ENCODE measurements at places on chromosomes 2 and 18.

- DNase-seq: no peak
Measured at GRCh38 chr2:164935118-164936101, 19.9 kb downstream of the SLC38A11 start.

GRCh38 chr2:142880279-142880678, 2.8 kb downstream of the KYNU start:
- DNase-seq: no peak

DNA sequence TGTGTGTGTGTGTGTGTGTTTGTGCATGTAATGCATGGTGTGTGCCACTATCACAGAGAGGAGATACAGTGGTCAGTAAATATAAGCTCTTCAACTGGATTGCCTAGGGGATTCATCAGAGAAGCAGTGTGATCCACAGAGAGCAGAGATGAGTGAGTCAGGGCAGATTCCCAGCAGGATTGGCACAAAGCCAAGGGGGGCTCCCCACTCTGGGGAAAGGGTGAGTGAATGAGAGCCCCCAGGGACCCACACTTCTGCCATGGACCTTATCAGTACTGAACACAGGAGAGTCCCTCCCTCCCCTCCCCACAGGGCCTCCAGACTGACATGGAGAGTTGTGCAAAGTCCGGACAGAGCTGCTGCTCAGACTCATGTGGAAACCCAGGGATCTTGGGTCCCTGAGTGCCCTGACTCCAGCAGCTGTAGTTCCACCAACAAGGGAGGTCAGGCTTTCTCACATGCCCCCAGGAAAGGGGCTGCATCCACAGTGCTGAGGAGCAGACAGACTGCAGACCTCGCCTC, 748.8 kb downstream of the NR4A2 start:
- no peak for DNase-seq

DNA sequence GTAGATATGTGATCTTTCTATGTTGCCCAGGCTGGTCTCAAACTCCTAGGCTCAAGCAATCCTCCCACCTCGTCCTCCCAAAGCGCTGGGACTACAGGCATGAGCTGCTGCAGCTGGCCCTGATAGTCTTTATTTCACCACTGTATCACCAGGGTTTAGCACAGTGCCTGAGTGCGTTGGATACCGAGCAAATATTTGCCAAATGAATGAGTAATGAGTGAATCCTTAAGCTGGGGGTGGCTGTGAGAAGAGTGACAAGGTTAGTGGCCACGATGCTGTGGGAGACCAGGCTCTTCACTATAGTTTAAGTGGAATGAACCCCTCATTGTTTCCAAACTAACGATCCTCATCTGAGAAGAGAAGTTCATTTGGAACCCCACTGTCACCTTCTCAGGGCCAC, 60.8 kb upstream of the FAM136A start:
- DNase-seq: no peak

GRCh38 chr2:24559473-24560113, 68.5 kb downstream of the NCOA1 start:
- DNase-seq: no peak

DNA sequence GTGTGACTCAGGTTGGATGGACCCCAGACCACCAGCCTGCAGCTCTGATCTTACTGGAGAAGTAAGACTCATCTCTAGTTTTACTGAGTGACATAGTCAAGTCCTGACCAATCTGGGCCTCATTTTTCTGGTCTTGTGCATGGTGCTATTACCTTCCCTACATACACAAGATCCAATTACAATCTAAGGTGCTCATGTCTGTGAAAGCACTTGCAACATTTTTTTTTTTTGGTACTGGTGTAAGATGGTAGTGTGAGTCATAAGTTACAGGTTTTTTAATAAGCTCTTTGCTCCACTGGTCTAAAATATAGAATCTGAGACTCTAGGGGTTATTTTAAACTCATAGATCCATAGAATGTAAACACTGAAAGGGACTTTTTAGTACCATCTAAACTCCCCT, 117.3 kb upstream of the EFEMP1 start:
- no peak for DNase-seq

- no peak for DNase-seq
Measured at GRCh38 chr2:190169221-190170072, 106.9 kb upstream of the MSTN start.

- DNase-seq: no peak
Measured at GRCh38 chr2:197852108-197852507, 47.7 kb downstream of the PLCL1 start.

GRCh38 chr2:106034325-106034724, 159.8 kb downstream of the UXS1 start:
- no peak for DNase-seq

GRCh38 chr2:206474099-206474498, 30.8 kb downstream of the ADAM23 start:
- no peak for DNase-seq

DNA sequence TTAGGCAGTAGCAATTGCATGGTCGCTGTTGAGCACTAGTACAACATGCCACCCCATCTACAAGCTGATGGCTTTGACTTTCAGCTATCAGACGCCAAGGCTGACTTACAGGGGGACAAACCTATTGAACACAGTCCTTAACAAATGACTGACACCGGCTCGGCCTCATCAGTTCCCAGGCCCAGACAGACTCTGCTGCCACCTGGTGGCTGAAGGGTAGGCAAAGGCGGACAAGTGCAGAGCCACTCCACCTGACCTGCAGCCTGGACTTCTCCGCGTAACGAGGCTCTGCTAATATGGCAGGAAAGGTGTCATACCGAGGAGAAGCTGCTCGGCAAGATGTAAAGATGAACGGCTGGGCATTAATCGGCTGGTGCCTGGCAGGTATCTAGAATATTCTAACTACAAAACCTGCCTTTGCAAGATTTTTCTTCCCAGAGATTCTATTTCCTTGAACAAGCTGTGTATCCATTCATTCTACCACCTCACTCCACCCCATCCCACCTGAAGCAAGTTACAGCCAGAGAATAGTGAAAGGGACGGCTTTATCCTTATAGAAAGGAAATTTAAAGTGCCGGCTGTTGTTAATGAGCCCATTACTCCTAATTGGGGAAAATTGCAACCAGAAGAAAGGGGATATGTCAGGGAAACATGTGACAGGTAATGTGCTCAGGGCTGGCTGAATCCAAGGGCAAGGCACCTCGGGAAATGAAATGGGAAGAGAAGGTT, 67.4 kb downstream of the STEAP3 start:
- no peak for DNase-seq

DNA sequence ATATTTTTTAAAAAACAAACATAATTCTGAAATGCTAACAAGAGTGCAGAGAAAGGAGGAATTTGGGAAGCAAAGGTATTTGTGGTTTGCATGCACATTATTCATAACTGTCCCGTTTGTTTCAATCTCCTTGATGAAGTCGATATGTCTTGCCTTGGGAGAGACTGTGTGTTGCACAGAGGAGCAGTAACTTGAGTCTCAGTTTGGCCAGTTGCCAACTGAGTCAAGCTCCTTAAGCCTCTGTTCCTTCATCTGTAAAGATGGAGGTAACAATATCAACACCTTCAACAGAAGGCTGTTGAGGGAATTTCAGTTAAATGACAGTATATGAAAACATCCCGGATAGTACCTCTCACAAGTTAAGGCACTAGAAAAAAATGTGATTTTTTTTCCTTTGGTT, 226.2 kb downstream of the ASXL3 start:
- DNase-seq: no peak

DNA sequence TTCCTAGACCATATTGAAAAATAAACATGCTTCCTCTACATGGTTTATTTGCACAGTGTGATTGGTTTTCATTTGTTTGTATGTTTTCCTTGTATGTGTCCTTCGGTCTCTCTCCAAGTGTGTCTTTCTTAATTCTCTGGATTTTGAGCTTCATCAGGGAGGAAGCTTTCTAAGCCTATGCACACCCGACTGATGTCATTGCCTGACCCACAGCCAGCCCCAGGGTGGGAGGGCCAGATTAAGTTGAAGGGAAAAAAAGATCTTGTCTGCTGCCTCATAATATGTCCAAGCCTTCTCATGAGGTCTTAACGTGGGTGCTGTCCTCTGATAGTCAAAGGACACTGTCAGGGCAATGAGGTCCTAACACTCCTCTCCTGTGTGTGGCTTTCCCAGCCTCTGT, 115.2 kb downstream of the MARCHF4 start:
- DNase-seq: no peak

GRCh38 chr2:43729491-43730174, 44.2 kb upstream of the DYNC2LI1 start:
- no peak for DNase-seq

- no peak for DNase-seq
Measured at GRCh38 chr2:149346272-149346671, 15.9 kb downstream of the LYPD6 start.

DNA sequence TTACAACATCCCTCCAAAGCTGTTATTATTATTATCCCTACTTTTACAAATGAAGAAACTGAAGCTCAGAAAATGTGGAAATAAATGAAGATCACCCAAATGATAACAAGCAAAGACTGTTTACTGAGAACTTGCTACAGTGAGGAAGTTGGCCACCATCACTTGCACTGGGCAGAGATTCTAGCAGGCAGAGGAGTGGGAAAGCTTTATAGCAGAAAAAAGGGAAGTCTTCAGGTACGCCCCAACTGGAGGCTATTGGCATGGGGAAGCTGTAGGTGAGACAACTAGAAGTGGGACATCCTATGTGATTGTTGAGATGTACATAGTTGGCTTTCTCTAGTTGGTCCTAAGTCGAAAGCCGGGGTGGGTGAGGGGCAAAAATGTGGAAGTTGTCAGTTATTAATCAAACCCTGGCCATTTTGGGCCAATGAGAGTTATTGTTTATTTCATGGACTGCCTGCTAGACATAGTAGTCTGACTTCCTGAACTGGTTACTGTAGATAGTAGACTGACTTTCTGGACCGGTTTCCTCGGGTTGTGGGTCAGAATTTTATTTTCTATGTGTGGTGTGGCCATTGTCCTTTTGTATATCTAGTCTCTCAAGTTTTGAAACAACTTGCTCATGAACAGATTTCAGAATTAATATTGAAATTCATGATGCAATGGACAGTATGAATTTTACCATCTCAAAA, 40.2 kb upstream of the STAT4 start:
- no peak for DNase-seq

DNA sequence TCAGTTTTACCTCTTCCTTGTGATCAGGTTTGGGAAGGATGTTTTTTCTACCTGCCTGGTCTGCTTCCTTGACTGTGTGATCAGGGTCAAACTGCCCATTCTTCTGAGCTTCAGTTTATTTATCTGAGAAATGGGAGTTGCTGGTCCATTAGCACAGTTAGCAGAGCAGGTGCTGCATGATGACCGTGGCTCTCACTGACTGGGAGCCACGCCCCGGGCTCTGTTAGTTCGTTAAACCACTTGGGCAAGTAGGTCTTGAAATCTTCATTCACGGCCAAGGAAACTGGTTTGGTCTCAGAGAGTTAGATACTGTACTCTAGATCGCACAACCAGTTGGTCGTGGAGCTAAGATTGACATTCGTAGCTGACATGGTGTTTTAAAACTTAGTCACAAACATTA, 41.7 kb downstream of the INPP5D start:
- no peak for DNase-seq

DNA sequence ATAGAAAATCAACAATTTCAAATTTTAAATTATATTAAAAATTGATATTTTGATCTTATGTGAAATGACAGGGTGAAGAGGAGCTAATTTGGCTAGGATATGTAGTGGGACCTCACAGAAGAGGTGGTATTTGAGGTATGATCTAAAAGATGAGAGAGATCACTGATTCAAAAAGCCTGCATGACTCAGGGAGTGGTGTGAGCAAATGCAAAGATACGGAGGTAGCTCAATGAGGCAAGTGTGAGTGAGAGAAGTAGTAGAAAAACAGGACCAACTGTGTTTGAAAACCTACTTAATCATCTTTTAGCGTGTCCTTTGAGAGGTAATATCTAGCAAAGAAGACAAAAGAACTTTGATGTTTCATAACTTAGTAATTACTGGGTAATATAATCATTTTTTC, 557.5 kb downstream of the DSC3 start:
- DNase-seq: no peak

DNA sequence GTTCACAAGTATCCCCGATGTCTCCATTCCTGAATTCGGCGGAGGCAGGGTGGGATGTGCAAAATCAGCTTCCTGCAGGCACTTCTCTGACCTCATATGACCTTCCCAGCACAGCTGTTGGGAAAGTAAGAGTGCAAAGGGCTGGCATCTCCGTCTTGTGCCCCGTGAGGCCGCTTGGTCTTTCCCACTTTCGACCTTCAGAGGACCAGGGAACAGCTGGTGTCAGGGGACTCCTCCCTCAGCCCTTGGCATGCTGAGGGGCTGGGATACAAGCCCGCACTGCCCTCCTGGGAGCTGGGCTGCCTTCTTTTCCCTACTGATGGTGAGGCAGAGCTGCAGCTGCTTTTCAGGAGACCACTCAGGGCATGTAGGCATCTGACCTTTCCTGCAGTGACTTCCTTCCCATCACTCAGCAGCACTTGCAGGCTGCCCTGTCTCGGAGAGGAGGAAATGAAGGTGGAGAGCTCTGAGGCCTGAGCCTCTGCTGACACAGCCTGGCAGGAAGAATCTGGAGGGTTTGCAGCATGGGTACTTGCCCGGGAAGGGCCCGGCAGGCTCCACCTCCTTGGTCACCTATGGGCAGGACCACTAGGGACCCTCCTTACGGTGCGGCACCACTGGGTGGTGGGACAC, 277.2 kb upstream of the HS6ST1 start:
- DNase-seq: no peak

GRCh38 chr2:202014318-202014717, 19.3 kb upstream of the FZD7 start:
- DNase-seq: no peak

GRCh38 chr18:8835521-8835953, 130.2 kb downstream of the MTCL1 start:
- no peak for DNase-seq

DNA sequence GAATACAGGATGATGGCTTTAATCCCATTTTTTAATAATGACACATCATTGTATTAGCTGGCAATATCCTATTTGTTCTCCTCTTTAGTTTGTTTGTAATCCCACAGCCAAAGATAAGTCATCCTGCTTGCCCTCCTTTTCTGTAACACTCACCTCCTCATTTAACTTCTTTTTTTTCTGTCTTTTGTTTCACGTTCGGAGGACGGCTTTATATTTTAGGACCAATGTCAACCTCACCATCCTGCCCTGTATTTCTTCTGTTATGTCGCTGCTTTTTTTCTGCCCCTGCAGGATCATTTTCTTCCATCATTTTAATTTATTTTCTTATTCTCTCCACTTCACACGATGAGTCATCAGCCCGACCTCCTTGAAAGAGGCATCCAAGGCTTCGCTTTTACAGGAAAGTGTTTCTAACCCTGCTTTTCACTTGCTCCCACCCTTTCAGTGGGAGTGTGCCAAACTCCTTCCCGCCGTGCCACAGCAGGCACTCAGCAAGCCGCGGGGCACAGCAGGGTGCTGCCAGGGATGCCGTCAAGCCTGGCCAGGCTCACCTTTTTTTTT, 11.4 kb downstream of the RAB31 start:
- no peak for DNase-seq

- DNase-seq: no peak
Measured at GRCh38 chr2:15298770-15299169, 262.4 kb downstream of the NBAS start.

- DNase-seq: no peak
Measured at GRCh38 chr2:167406558-167406957, 518.3 kb downstream of the XIRP2 start.

- DNase-seq: no peak
Measured at GRCh38 chr18:35442701-35443100, 55.1 kb downstream of the INO80C start.

Measured in CD4-positive, alpha-beta T cell treated with Interleukin-4 for 1 hour (primary cell).